ENCODE measurements at places on chromosomes 6 and 20.

GRCh38 chr6:108441141-108441540 is 119.6 kb upstream of the FOXO3 start:
- no peak for DNase-seq

- no peak for DNase-seq
Observed at GRCh38 chr6:31819871-31820299, 4.5 kb downstream of the HSPA1A start.

DNA sequence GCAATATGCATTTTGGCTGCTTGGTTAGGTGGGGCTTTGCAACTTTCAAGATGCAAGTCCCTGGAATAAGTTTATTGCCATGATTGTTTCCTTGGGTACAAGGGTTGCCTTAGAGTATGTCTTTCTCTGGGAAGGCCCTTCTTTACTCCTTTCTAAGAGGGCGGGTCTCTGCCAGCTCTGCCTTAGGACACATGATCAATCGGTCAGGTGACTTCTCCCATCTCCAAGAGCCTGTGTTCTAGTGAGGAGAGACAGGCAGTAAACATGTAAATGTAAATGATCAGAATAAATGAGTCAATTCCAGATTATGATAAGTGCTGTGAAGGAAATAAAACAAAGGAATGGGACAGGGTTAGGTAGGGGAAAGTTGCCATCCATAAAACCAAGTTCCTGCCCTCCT is 43.2 kb upstream of the BCAS1 start:
- no peak for DNase-seq

DNA sequence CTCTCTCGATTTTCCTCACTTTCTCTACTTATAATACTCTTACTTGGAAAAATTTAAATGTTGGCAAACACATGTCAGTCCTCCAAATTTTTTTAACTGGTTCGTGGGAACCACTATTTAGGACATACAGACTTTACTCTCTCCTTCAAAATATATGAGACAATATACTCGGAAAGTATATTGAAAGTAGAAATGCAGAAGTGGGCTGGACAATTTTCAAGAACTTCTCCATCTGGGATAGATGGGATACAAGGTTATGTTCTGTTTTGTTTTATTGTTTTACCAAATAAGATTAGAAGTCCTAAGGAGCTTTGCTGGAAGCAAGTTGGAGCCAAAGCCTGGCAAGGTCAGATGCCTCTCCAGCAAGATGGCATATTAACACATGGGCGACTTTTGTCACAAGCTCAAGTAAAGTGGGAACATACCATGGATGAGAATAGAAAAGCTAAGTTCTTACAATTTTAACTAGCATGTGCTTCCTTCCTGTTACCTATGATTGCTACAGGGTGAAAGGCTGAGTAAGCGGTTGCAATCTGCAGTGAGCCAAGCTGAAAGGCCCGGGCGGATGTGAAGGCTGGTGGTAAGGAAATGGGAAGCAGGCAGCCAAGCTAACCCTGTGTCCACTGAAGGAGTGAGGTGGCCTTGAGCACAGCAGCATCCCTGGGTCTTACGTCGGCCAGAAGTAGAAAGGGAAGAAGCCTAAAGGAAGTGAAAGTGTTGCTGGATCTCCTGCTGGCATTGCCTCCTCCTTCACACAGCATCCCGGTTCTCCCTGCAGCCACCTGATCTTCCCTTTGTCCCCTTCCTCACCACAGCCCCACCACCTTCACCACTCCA is 7.1 kb downstream of the MAP3K5 start:
- peak; percentile 52 for DNase-seq

DNA sequence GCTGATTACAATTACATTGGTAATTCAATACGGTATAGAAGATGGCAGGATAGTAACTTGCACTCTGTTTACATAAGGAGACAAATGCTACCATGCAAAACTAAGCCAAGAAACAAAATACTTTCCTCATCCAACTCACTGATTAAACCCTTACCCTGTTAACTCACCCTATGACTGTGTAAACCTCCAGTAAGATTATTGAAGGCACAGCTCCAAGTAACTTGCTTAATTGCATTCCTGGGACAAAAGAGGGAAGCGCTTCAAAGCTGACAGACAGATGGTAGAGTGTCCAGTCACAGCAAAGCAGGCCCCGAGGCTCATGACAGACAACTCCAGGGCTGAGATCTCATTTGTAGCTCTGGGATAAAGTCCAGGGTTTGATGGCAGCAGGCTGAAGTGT is 6.9 kb upstream of the KIF16B start:
- no peak for DNase-seq

DNA sequence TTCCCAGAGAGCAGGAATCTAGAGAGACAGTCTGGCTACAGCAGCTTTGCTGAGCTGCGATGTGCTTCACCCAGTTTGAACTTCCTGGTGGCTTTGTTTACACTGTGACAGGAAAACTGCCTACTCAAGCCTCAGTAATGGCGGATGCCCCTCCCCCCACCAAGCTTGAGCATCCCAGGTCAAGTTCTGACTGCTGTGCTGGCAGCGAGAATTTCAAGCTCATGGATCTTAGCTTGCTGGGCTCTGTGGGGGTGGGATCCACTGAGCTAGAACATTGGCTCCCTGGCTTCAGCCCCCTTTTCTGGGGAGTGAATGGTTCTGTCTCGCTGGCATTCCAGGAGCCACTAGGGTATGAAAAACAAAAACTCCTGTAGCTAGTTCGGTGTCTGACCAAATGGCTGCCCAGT is 91.0 kb upstream of the ESR1 start:
- DNase-seq: peak; percentile 3

DNA sequence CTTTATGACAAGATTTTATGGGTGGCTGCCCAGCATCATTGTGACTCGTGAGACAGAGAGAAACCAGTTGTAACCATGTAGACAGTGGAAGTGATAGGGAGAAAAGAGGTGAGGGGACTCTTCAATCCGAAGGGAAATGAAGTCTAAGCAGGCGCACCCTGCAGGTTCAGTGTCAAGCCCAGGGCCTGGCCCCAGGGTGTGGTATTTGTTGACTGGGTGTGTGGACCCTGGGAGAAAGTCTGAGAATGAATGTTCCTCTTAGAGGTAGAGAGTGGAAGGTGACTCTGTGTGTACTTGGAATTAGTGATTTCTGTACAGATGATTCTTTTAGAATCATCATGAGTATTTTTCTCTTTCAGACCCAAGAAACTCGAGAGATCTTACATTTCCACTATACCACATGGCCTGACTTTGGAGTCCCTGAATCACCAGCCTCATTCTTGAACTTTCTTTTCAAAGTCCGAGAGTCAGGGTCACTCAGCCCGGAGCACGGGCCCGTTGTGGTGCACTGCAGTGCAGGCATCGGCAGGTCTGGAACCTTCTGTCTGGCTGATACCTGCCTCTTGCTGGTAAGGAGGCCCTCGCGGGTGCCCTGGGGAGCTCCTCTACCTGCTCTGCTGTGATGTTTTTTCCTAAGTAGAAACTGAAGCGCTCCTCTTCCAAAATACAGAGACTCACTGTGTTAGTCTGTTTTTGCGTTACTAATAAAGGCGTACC is 68.0 kb downstream of the PTPN1 start:
- DNase-seq: no peak

DNA sequence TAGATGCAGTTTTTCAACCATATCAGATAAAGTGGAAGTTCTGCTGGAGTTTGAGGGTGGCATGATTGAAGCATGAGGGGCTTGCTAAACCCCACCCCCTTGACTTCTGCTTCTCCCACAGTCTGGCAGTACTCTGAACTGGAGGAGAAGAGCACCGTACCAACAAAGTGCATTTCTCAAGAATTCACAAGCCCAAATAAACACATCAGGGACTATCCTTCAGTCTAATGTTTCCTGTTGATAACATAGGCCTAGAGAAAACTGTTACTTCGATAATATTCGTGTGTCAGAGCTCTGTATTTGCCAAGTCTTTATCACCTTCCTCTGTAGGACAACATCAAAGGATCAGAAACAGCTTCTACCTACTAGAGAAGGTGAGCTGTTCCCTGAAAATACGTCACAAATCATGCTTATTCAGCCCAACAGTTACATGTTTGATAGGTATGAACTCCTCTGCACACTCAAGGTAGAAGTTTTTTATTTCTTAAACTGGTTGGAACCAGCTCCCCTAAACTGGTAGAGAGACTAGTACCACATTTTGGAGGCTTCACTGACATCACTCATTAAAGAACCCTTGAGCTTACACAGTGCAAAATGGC is 153.2 kb upstream of the PRND start:
- no peak for DNase-seq

DNA sequence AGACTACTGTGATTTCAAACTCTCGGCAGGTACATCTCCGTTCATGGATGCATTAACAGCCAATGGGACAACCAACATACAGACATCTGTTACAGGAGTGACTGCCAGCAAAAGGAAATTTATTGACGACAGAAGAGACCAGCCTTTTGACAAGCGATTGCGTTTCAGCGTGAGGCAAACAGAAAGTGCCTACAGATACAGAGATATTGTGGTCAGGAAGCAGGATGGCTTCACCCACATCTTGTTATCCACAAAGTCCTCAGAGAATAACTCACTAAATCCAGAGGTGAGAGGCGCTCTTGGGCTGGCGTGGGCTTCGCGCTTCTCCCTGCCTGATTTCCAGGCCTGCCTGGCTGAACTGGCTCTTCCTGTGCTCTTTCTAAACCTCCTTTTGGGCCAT is 68.4 kb downstream of the RPP40 start:
- DNase-seq: no peak

GRCh38 chr6:88623531-88623930 is 339.9 kb downstream of the RNGTT start:
- DNase-seq: no peak

DNA sequence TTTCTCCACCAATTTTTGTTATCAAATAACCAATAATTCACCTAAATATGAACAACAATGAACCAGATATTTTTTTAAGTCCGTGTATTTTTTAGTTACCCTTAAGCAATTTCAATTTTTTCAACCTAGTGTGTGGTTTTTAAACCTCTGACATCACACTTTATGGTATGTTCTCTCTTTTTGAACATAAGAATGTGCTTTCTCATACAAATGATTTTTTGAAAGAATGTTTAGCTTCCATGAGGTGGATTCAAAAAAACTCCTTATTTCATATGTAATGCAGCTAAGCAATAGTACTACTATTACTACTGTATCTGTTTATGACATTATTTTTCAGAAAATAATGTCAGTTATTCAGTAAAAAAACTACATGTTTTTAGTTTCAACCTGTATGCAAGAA is 19.4 kb upstream of the MEI4 start:
- DNase-seq: no peak

DNA sequence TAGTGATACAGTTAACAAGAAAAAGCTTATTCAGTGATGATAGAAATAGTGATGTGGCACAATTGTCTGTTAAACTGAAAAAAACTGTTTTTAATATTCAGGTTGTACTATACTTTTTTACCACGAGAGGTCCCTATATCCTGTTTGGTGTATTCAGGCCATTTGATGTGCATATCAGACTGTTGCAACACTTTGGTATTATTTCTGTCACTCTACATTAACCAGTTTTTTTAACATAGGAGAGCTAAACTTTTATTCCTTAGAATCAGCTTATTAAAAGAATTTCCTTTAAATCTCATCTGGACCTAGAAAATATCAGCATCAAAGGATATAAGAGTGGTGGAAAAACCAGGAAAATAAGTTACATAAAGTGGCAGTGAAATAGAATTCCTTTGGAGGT is 36.8 kb downstream of the TSPYL4 start:
- peak; percentile 55 for DNase-seq

- DNase-seq: no peak
Observed at GRCh38 chr6:34305982-34306708, 57.3 kb upstream of the SMIM29 start.

DNA sequence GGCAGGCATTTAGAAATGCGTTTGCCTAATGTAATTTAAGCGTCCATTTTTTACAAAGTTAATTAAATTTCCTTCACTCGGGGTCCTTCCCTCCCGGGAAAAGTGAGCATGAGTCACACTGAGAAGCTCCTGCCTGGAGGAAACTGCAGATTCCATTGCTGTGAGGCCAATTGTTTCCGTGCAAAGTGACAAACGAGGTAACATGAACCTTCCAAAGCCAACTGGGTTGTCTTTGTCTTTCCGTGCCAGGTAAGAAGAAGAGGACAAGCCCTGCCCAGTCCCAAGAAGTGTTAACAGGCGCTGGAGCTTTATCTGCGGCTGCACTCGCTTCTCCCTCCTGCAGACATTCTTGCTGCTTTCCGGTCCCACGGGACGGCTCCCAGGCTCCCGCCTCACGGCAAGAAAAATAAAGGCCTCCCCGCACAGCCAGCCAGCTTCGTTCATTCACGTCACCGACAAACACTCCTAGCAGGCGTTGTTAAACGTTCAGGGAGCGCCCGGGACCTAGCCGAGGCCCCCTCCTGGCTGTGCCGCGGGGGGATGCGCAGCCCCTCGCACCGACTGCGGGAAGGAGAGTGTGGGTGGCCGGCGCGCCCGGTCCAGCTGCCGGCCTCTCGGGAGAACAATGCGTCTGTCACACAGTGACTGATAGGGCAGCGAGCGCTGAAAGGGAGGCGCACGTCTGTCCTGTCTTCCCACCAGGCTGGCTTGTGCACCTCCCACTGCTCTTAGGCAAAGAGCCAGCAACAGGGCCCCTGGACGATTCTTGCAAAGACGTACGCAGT is 61.5 kb upstream of the HDDC2 start:
- DNase-seq: no peak

DNA sequence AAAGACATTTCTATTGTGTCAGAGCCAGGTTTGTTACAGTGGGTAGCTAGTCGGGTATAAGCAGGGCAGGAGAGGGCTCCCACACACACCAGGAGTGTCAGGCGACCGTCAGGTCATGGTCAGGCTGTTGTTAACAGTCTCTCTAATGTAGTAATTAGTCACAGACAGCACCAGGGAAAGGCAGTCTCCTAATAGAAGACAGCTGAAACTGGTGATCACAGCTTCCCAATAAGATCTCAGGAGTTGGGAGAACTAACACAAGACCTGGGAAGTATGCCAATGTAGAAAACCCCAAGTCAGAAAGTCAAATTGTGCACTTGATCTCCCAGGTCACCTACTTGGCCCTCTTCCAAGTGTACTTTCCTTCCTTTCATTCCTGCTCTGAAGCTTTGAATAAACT is 53.0 kb upstream of the GPR6 start:
- no peak for DNase-seq

- no peak for DNase-seq
Observed at GRCh38 chr20:33433465-33434234, 9.9 kb downstream of the SNTA1 start.

- DNase-seq: no peak
Observed at GRCh38 chr6:15994814-15995459, 133.9 kb upstream of the MYLIP start.
